ENCODE measurements at places on chromosomes 7 and 10.

GRCh38 chr7:48046458-48046857, 11.1 kb downstream of the C7orf57 start:
- DNase-seq: no peak

DNA sequence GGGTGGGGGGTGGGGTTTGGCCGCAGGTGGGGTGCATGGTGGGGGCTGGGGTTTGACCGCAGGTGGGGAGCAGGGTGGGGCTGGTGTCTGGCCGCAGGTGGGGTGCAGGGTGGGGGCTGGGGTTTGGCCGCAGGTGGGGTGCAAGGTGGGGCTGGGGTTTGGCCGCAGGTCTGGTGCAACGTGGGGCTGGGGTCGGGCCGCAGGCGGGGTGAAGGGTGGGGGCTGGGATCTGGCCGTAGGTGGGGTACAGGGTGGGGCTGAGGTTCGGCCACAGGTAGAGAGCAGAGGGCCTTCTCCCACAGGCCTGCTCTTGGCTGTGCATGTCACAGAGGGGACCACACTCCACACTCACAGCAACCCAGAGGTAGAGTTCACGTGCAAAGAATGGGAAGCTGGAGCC, 586.6 kb downstream of the PTPRN2 start:
- no peak for DNase-seq

GRCh38 chr10:50538555-50539398, 85.0 kb downstream of the SGMS1 start:
- no peak for DNase-seq

DNA sequence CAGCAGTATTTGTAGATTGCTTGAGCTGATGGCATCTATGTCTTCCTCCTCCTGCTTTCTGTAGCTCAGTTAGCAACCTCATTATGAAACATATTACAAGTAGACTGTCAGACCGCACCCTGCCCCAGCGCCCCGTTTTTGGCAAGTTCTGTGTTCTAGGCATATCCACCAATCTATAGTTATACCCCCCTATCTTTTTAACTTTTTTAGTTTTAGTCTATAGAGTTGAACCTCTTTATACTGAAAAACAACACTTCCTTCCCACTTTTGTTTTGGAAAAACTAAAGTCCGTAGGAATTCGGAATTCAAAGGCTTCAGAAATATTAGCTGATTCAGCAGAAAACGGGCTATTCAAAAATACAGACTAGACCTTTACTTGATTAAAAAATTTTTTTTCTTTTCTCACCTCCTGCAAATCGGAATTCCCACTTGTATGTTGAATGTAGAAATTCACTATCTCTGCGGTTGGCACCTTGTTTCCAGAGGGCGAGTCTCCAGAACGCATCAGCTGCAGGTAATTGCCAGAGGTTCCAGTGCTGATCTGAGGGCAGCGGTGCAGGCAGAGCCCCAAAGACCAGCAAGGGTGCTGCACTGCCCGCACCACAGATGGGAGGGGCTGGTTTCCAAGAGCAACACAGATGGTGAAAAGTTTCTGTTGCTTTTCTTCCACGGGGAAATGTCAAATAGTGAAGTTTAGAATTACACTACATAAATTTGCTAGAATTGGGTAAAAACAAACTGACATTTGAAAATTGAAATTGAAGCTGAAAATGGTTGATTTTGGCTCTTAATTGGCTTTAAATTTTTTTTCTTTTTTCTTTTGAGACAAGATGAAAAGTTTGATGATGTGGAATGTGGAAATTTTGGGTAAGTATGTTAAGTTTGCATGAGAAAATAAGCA, 2.2 kb upstream of the FZD8 start:
- no peak for DNase-seq

GRCh38 chr7:7100432-7100849, 81.9 kb upstream of the C1GALT1 start:
- no peak for DNase-seq

DNA sequence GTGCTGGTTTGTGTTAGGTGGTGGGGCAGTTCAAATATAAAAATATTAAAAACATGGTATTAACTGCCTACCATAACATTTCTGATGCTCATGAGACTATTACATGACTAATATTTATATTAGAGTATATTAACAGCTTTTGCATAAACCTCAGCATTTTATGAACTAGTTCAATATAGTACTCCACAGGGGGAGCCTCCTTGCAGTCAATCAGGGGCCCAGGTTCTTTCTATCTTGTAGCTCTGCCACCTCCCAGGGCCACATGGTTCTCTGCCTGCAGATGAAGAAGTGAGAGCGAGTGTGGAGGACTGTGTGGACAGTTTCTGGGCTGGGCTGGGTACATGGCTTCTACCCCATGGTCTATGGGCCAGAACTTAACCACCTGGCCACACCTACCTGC, 159.5 kb downstream of the RPS24 start:
- DNase-seq: no peak

Measured in activated effector memory CD4-positive, alpha-beta T cell treated with Interleukin-2 at 50 U/mL for 16 hours (primary cell).